ENCODE measurements at places on chromosomes 13 and 19.
A peak's percentile ranks its signal among the peaks of the same experiment; 100 is the strongest.

DNA sequence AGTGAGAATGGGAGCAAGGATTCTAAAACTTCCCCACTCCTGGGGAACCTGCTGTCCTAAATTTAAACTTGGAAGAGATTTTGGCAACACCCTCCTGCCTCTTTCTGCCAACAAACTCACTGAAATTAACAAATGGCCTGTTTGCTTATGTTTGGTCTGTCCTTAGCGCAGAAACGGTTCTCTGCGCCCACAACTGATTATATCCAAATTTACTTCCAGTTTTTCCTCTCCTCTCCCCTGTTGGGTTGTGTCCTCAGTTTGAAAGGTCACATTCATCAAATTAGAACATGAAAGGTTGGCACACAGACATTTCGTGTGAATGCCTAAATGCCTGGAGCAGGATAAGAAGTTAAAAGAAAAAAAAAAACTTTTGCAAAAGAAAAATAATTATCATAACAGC lies 56.4 kb upstream of the MRI1 start:
- DNase-seq = no peak

- no peak for DNase-seq
These were observed 2841.1 kb upstream of the PCDH20 start for GRCh38 chr13:64256751-64257150.

- DNase-seq = peak; percentile 79
These were observed 170.0 kb downstream of the KDM4B start for GRCh38 chr19:5138606-5139582.

- DNase-seq = peak; percentile 52
These were observed 699 bp downstream of the TMEM259 start for GRCh38 chr19:1019980-1020867.

GRCh38 chr19:10936661-10937084 lies 8.1 kb downstream of the TIMM29 start:
- peak; percentile 37 for DNase-seq
